ENCODE measurements at places on chromosomes 5 and 9.

GRCh38 chr5:95720094-95720786 lies 10.9 kb upstream of the RHOBTB3 start:
- DNase-seq, result no peak

DNA sequence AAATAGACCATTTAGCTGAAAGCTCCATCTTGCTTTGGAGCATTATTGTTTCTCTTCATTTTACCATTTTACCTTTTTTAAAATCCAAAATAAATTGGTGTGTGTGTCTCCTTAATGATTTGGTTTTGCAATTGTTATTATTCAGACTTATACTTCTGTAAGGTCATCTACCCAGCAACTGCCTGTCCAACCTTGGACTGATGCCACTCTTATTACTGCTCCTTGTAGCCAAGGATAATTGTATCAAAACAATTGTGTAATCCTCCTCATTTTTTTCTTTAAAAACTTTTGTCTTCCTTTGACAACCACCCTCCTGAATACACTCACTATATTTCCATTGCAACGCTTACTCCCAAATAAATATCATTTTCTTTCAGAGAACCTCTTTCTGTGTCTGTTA lies 30.3 kb upstream of the HMGCR start:
- no peak for DNase-seq

GRCh38 chr9:120324461-120324860 lies 255.5 kb downstream of the CDK5RAP2 start:
- DNase-seq, result no peak

- DNase-seq, result no peak
Measured at GRCh38 chr5:170092455-170093101, 13.1 kb upstream of the FOXI1 start.

DNA sequence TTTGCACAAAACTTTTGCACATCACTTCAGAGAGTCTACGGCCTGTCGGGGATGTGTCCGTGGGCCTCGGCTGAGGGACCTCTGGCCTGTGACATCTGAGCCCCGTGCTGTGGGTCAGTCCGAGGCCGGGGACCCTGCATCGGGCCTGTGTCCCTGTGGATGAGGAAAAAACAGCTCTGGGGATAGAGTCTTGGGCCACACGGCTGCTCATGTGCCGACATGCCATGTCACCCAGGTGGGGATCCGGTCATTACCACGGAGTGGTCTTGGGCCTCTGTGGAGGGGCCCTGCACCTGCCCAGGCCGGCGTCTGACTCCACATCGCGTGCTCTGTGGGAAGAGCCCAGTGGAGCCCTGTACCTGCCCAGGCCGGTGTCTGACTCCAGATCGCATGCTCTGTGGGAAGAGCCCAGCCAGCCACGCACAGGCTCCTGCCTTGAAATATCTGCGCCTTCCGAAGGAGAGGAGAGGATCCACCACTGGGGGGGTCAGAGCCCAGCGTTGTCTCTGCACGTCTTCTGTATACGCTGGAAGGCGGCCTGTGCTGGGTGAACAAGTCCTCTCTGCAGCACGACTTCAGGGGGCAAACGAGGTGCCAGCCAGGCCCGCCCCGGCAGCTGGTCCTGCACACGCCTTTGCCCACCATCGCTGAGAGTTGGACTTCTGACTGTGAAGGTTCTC lies 27.5 kb upstream of the IRX4 start:
- DNase-seq, result no peak
